ENCODE measurements at places on chromosomes 7 and 10.

DNA sequence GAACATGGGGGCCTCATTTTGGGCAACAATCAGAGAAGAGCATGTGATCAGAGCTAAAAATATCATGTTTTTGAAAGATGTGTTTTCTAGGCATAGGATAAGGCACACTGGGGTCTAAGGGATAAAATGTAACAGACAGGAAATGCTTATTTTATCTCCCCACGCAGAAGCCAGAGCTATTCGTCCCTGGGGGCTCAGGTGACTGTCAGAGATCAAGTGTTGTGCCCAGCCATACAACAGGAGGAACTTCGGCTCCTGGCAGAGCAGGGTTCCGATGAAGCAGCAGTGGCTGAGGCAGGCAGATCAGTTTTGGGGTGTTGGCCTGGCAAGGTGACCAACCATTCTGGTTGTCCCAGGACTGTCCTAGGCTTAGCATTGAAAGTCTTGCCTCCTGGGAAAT lies 15.2 kb downstream of the NPY start:
- DNase-seq = no peak

DNA sequence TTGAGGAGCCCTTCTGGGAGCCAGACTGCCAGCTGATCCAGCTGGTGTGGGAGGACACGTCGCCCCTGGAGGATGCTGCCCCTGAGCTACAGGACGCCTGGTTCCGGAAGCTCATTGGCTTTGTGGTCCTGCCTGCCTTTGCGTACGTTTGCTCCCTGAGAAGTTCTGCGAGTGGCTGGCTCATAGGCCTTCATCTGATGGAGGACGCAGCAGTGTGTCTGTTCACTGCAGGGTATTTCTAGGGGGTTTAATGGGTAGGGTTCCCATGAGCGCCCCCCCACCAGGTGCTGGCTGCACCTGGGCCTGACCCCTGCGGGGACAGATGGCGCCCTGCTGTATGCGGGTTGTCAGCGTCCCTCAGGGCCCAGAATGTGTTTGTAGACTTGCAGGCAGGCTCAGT lies 5.0 kb downstream of the PAOX start:
- DNase-seq = no peak

- DNase-seq = no peak
These were observed 363.3 kb downstream of the TYW1 start for GRCh38 chr7:67359900-67360299.

DNA sequence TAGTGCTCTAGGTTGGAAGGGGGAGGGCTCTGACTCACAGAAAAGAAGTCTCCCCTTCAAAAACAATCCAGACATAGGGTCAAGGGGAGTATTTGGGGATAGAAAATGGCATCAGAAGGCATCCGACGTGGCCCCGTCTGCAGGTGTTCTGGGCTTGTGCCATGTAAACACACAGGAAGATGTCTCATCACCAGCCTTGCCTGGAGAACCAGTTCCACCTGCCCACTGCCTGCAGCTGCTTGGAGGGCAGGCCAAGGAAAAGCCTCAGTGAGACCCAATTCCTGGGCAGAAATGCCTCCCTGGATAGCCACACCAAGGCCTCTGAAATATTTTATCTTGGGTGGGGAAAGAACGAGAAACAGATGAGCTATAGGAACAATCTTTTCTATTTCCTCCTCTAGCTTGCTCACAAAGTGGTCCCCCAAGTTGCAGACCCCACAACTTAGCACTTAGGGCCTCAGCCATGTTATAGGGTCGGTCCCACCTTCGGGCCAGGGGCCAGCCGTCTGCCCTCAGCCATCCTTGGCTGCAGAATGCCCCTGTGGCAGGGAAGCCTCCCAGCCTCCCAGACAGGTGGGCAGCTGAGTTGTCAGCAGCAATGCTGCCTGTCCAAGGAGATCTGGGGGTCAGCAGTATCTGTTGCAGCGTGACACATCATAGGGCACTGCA lies 54.3 kb upstream of the ECHDC3 start:
- peak; percentile 32 for DNase-seq

DNA sequence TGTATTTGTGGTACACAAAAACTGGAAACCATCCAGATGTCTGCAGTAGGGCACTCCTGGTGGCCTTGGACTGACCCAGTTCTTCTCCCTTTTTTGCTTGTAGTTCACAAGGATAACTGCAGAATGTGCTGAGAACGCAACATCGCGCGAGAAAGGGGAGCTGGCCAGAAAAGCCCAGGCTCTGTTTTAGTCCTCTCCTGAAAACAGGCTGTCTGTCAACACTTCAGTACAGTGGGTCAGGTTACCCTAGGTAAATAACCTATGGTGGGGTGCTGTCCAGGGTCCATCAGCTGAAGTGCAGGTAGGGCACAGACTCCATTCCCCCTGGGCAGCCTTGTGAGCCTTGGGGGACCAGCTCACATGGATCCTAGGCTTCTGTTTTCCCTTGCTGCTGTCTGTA lies 495.8 kb downstream of the MDFIC start:
- no peak for DNase-seq

DNA sequence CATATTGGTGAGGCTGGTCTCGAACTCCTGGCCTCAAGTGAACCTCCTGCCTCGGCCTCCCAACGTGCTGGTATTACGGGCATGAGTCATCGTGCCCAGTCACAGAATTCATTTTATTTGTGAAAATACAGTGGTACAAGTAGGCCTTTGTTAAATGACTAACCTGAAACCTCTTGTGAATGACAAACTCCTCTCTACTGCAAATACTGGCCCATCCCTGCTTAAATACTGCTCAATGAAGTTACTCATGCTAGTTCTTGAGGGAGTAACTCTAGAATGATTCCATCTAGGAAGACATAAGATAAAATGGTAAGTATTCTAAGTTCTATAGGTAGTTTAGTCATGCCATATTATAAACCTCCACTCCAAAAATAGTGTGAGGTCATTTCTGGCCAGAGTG lies 80.7 kb downstream of the UBE2H start:
- DNase-seq = no peak

DNA sequence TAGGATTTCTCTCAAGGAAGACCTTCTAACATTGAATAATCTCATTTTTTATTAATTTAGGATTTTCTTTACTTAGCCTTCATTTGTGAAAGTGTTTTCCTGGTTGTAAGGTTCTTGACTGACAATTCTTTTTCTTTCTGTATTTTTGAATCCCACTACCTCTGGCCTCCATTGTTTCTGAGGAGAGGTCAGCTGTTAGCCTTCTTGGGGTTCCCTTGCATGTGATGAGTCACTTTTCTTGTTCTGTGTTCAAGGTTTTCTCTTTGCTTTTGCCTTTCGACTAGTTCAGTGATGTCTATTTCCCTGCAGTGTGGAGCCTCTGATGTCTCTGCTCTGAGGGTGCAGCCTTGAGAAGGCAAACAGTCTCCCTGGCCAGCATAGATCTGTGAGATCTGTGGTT lies 304.1 kb upstream of the ZNF32 start:
- no peak for DNase-seq

- DNase-seq = no peak
These were observed 32.6 kb downstream of the GBX1 start for GRCh38 chr7:151134743-151135524.

GRCh38 chr10:126373147-126373546 lies 15.1 kb downstream of the ADAM12 start:
- no peak for DNase-seq

- no peak for DNase-seq
These were observed 166.5 kb downstream of the EGFR start for GRCh38 chr7:55185321-55185802.

- DNase-seq = no peak
These were observed 8.2 kb downstream of the BMS1 start for GRCh38 chr10:42790835-42791234.

DNA sequence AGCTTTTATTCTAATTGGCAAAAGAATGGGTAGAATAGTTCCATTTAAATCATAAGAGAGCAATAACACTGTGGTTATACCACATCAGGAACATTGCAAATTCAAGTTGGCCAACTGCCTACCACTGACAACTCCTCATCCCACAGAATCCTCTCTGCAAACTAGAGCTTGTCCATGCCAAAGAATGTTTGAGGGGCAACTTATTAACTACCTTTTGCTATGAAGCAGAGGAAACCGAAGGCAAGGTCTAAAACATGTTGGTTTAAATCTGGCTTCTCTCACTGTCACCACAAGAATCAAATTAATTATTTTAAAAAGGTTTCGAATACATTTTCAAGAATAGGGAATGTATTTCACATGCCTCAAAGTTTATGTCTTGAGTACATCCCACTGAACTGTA lies 36.0 kb downstream of the RHOBTB1 start:
- no peak for DNase-seq

DNA sequence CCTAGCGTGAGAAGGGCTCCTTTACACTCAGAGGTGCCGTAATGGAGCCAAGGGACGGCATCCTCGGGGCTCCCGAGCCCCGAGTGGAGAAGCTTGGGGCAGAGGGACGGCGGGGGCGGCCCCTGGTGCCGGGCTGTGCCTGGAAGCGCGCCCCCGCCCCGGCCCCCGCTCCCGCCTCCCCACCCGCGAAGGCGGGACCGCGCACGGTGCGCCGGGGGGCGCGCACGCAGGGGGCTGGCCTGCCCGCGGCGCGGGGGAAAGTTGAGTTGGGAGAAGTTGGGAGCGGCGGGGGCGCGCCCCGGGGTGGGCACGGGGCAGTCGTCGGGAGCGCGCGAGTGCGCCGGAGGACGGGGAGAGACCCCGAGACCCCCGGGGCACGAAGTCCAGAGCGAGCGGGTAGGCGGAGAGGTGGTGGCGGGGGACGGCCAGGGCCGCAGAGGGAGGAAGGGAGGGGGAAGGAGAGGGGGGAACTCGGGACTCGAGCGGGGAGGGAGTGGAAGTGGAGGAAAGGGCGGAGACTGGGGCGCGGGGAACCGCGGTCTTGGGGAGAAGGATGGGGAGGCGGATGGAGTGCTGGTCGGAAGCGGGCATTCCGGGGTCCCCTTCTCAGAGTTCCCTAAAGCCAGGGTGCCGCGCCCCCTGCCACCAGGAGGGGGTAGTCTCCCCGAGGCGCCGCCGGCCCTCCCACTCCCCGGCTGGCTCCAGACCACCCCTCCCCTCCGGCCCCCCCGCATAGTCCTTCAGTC lies at the start of gene SLC4A2:
Gene SLC4A2, plus strand, starts transcription at position 223 of the 746 bp plus-strand sequence. CDS start 2,399 bp downstream, outside the sequence.
- peak; percentile 42 for DNase-seq

- DNase-seq = no peak
These were observed 5.8 kb downstream of the MTPN start for GRCh38 chr7:135971366-135971725.

- DNase-seq = no peak
These were observed 25.8 kb downstream of the PTPRE start for GRCh38 chr10:127932521-127933270.

- DNase-seq = peak; percentile 70
These were observed 875 bp upstream of the HECTD2 start for GRCh38 chr10:91409069-91409868.

DNA sequence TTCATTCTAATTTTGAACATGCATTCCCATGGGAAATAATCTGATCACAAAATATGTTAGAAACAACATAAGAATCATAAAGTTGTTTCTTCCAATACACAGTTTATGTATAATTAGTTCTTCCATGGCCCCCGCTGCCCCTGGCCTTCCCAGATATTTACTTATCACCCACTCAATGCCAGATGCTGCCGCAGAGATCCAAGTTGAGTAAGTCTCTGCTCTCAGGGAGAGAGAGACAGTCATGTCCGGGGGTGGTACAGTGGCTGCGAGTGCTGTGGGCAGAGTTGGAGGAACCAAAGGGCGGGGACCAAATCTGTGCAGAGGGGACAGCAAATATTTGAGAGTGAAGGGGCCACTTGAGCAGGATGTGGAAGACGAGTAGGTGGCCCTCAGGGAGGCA lies 37.1 kb downstream of the COL26A1 start:
- no peak for DNase-seq

DNA sequence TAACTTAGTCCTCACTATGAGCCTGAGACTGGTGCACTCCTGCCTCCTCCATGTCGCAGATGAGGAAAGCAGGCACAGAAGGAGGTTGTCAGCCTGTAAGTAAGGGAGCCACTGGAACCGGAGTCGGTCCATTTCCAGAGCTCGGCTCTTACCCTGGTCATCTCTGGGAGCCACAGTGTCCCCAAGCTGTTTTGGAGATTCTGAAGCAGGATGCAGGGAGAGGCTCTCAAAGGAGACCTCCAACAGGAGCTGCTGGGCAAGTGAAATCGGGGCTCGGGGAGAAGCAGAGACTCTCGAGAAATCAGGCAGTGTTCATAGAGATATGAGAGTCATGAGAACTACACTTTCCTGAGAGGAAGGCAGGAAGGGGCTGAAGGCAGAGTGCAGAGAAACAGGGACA lies 39.0 kb downstream of the VSTM4 start:
- DNase-seq = no peak
